ENCODE measurements at places on chromosomes 13 and 19.

GRCh38 chr13:40145139-40145538 is 489.7 kb downstream of the COG6 start:
- DNase-seq, result no peak

DNA sequence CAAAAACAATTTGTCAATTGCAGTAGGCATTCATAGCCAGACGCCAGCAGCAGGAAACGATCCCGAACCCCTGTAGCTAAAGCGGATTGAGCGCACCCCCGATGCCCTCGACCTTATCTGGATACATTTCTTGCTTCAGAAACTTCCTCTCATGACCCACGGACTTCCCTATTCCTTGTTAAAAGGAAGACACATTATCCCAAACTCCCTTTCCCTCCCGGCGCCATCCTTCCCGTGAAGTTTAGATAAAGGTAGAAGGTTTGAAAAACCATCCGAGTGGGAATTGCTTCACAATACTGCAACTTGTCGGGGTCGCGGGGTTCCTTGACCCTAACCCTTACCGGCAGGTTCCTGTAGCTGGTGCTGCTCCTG is 977 bp downstream of the PCDH20 start:
- DNase-seq, result no peak

GRCh38 chr19:54795758-54796157 is 7.7 kb upstream of the KIR2DL4 start:
- no peak for DNase-seq

GRCh38 chr19:17889609-17890214 is 18.0 kb downstream of the SLC5A5 start:
- DNase-seq, result no peak

GRCh38 chr19:24046550-24046949 is 40.4 kb upstream of the ZNF254 start:
- DNase-seq, result no peak

GRCh38 chr13:45447050-45447661 is 17.6 kb upstream of the COG3 start:
- no peak for DNase-seq

- DNase-seq, result no peak
Measured at GRCh38 chr19:10921199-10921909, 7.1 kb downstream of the YIPF2 start.

- no peak for DNase-seq
Measured at GRCh38 chr13:51457086-51457815, 4.4 kb upstream of the INTS6 start.

DNA sequence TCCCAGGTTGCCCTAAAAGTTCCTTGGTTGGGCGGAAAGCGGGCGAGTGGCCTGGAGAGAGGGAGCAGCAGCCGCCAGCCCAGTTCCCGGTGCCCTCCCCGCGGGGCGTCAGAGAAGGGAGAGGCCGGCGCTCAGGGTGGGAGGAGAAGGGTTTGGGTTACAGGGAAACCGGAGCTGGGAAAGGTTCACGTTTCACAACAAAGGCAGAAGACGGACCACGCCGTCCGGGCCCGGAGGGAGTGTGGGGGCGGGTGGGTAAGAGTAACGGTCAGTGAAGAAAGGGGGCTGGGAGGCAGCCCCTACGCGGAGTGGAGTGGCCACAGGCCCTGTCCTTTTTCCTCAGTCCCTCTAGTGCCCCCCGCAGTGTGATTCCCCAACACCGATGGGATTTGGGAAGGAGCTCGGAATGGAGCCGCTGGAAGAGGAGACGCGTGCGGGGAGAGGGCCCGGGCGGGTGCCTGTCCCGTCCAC is 1.6 kb downstream of the SIX5 start:
- DNase-seq, result no peak

- no peak for DNase-seq
Measured at GRCh38 chr13:28657784-28658538, 969 bp upstream of the POMP start.

- no peak for DNase-seq
Measured at GRCh38 chr13:99275093-99275469, 16.9 kb upstream of the GPR18 start.

GRCh38 chr13:46373623-46374022 is 13.4 kb downstream of the RUBCNL start:
- DNase-seq, result no peak

- DNase-seq, result no peak
Measured at GRCh38 chr13:33411312-33411711, 125.8 kb upstream of the STARD13 start.

- DNase-seq, result no peak
Measured at GRCh38 chr19:28027116-28027515, 1185.8 kb downstream of the UQCRFS1 start.

DNA sequence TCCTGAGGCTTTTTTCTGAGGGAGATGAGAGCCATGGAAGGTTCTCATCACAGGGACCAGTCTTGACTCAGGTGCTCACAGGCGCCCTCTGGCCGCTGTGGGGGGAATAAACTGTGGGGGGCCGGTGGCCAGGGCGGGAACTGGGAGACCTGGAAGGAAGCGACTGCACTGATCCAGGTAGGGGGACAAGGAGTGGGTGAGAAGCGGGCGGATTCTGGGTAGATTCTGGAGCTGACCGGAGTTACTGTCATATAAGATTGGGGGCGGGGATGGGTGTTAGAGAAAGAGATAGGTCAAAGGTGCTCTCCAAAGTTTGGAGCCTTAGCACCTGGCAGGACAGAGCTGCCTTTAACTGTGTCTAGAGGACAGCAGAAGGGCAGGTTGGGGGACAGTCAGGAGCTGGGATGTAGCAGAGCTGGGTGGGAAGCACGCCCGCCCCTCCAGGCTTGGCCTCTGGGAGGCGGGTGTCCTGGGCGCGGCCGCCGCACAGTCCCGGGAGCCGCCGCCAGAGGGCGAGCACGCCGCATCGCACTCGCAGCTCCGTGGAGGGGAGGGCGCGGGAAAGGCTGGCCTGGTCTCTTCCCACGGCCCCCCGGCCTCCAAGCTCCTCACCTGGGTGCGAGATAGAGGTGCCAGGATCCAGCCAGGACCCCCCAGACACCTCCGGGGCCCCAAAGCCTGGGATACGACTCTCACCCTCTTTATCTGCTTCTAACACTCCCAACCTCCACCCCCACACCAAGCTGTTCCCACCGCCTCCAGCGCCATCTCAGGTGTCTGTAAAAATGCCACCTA is 4.2 kb upstream of the DAND5 start:
- DNase-seq, result peak; percentile 53

DNA sequence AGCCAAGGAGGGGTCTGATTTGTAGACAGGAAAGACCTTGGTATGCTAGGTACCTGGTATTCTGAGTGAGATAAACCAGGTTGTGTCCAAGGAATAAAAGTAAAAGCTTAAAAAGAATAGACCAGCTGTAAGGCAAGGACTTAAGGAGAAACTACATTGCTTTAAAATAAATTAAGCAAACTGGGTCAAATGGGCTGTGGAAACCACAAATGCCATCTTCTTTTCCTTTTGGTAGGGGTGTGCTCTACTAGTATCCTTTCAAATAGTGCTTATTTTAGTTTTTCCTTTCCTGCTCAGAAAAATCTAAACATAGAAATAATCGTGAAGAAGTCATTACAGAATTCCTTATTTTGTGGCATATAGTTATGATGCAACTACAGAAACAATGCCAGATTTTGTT is 138.6 kb upstream of the KLF12 start:
- DNase-seq, result no peak

DNA sequence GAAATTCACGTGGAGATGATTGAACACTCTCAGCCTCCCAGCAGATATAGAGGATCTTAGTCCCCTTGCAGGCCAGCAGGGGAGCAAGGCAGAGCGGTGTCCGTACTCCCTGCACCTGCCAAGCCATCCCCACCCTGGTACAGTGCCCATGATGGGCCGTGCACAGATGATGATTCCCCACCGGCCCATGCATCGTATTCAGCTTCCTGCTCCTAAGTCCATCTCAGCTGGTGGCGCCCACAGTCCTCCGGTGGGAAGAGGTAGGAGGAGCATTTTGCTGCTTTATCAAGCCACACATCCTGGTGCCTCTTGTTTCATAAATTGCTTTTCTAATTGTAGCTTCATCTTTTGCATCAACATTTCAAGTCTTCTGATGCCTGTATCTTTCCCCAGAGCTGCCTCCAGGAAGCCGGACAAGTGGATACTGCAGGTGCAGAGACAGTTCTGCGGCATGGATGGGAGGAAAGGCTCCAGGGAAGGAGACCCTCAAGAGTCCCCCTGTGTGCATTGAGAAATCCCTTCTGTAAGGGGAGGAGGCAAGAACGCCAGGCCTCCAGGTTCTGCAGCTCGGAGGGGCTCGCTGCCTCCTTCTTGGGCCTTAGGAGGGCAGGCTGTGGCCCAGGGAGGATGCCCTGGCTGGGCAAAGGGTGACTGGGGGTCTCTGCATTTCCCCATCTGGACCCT is 55.3 kb downstream of the F2RL3 start:
- no peak for DNase-seq

- no peak for DNase-seq
Measured at GRCh38 chr19:51572908-51573307, 1.8 kb downstream of the ZNF175 start.

- DNase-seq, result no peak
Measured at GRCh38 chr19:13029301-13029880, 34.1 kb downstream of the NFIX start.

GRCh38 chr13:108267347-108267746 is 2.2 kb upstream of the TNFSF13B start:
- no peak for DNase-seq

- DNase-seq, result peak; percentile 19
Measured at GRCh38 chr13:44331912-44332851, 41.4 kb upstream of the SERP2 start.

DNA sequence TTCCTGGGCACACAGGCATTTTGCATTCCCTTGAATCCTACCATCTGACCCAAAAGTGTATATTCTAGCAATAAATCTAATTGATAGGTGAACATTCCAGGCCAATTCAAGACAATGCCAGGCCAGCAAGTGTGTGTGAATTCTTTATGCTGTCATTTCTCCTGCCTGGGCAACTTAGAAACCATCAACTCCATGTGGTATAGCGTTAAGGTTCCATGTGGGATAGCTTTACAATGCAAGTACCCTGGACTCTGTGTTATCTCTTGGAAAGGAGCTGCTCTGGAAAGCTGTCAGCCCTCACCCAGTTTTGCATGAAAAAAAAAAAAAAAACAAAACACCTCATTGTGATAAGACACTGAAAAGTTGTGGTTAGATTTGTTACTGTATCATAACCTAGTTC is 15.6 kb upstream of the FLT1 start:
- DNase-seq, result no peak

DNA sequence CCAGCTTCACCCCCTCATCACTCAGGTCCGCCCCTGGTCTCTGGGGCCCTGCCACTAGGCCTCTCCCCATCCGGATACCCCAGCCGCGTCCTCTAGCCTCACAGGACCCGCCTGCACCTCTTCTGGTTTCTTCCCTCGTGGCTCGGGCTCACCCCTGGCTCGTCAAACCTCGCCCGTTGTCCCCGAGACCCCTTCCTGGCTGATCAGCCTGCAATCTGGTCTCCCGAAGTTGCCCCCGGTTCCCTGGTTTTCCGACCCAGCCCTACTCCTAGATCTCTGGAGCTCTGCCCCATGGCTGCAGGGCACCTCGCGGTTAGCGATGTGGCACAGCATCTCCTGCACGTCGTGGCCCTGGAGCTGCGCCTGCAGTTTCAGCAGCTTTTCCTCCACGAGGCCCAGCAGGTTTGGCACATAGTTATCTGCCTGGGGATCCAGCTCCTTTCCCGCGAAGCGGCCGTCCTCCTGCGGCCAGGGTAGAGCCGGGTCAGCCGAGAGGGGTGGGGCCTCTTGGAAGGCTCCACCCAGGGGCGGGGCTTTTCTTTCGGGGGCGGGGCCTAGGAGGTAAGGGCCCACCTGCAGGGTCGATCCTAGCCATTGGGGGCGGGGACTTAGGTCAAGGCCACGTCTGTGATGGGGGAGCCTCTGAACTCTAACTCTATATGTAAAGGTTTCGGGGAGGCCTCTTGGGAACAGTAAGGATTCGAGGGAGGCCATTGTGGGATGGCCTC is 2.4 kb upstream of the RGL3 start:
- no peak for DNase-seq

DNA sequence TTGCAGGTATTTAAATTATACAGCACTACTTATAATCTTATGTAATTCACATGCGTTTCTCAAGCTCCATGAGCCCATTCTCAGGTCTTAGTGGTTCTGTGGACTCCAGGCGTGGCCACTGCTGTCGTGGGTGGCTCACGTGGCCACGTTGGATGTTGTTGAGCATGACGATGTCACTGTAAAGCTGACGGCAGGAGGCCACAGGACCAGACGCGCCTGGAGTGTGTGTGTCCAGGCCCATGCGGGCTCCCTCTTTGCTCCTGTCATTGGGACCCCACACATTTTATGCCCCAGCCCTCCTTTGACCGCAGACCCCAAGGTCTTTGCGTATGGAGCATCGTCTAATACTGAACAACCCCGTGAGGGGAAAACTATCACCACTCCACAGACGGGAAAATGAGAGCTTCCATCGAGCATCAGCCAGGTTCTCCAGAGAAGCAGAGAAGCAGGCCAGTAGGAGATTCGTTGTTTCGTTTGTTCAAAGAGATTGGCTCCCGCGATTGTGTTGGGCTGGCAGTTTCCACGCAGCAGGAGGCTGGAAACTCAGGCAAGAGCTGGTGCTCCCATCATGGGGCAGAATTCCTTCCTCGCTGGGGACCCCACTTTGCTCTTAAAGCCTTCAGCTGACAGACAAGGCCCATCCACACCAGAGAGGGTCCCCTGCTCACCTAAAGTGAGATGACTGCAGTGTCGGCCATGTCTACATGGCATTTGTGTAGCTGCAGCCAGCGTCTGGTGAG is 129.3 kb upstream of the SPACA7 start:
- no peak for DNase-seq

GRCh38 chr13:48116808-48117207 is 21.9 kb upstream of the MED4 start:
- DNase-seq, result no peak

GRCh38 chr13:80166352-80166751 is 174.6 kb downstream of the SPRY2 start:
- no peak for DNase-seq

DNA sequence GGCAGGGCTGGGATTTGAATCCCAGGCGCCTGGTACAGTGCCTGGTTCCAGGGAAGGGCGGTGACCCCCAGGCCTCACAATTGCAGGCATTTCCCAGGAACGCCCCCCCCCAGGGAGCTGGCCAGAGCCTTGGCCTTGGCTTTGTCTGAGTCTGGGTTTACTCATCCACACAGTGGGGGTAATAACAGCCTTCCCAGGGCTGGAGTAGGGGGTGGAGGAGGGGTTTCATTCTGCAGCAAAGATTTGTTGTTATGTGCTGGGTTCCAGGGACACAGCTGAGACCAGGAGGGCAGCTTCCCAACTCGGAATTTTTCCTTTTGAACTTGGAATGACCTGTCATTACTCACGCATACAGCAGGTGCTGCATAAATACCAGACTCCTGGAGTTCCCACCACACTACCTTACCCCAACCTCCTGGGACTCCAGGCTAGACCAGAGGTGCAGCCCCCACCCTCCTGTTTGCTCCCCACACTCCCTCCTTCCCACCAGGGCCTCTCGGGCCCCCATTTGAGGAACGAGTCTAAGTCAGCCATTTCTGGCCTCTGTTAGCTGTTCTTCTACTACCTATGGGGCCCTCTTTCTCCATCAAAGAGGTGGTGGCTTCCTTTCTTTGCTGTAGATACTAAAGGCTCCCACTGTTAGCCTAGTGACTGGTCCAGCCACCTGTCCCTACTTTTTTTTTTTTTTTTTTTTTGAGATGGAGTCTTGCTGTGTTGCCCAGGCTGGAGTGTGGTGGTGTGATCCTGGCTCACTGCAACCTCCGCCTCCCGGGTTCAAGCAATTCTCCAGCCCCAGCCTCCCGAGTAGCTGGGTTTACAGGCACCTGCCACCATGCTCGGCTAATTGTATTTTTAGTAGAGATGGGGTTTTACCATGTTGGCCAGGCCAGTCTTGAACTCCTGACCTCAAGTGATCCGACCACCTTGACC is 1.6 kb upstream of the ADAMTS10 start:
- DNase-seq, result no peak

Data from C1 segment of cervical spinal cord (tissue), 14 donors.